GM20000 (cell line): ENCODE measurements at places on chromosomes 12 and 14.

DNA sequence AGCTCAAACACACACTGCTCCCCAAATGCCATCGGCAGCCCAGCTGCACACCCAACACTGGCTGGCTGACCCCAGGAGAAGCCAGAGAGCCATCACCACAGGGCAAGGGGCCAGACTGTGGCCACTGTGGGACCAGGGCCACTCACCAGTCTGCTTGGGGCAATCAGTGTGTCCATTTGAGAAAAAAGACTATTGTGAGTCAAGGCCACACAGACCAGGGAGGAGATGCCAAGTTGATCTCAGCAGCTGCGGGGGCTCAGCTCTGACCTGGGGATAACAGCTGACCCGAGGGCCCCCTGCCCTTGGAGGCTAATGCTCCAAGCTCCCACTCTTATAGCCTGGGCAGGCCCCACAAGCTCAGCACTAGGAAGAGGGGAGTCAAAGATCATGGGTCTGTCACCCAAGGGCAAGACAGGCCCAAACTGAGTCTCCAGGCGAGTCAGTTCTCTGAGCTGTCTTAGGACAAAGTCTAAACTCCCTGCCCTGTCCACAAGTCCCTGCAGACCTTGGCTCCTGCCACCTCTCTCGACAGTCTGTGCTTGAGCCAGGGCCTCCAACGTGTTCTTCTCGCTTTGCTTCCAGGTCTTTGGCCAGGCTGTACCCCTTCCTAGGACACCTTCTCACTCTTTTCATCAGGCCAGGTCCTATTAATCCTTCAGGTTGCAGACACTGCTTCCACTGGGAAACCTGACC is 30.1 kb upstream of the PNMA1 start:
- DNase-seq, result no peak

GRCh38 chr14:34063470-34064164 is 112.7 kb upstream of the EGLN3 start:
- DNase-seq, result no peak

- no peak for DNase-seq
Measured at GRCh38 chr14:68144051-68144681, 324.6 kb downstream of the RAD51B start.

- DNase-seq, result no peak
Measured at GRCh38 chr14:57897144-57897748, 31.4 kb upstream of the SLC35F4 start.

DNA sequence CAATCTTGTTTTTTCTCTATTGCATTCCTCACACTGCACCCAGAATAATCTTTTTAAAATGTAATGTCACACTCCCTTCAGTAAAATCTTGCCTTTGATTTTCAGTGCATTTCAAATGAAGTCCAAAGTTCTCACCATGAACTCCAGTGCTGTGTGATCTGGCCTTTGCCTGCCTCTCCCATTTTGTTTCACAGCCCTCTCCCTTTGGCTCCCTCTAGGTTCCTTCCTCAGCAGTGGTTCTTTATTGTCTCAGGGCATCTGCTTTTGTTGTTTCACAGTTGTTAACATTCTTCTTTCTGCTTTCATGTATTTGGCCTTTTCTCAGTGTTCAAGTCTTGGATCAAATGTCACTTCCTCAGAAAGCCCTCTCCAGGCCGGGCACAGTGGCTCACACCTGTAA is 84.5 kb upstream of the AMN1 start:
- no peak for DNase-seq

- no peak for DNase-seq
Measured at GRCh38 chr14:50041980-50042379, 74.4 kb downstream of the VCPKMT start.
